CD8-positive, alpha-beta memory T cell (primary cell): ENCODE measurements at places on chromosomes 1 and 21. TPM values are rescaled to one million over a fixed set of nuclear protein-coding genes. Genes with fewer than 3 reads are reported as not detected.

GRCh38 chr1:36135796-36136195 lies 10.8 kb upstream of the COL8A2 start:
- no peak for DNase-seq

GRCh38 chr1:192913683-192914082 lies 104.8 kb downstream of the RGS2 start:
- no peak for DNase-seq

DNA sequence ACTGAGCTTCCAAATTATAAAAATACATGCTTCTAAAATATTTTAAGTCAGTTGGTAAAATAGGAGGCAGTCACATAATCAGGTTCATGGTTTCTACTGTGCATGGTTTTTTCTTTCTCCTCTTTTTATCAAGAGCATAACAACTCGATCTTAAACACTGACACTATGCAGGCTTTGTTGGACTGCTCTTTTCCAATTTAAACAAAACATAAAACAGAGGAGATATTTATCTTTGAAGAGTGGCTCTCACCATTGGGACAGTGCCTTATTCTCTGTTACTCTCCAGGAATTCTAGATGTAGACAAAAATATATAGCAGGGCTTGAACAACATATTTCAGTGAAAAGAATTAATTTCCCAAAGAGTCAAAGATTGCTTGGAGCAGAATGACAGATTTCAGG lies 883.5 kb upstream of the ADGRL2 start:
- no peak for DNase-seq

- DNase-seq: peak; percentile 72
Measured at GRCh38 chr21:41878831-41879189, 334 bp downstream of the PRDM15 start.

- DNase-seq: no peak
Measured at GRCh38 chr21:41367301-41367944, 5.6 kb downstream of the MX2 start.

DNA sequence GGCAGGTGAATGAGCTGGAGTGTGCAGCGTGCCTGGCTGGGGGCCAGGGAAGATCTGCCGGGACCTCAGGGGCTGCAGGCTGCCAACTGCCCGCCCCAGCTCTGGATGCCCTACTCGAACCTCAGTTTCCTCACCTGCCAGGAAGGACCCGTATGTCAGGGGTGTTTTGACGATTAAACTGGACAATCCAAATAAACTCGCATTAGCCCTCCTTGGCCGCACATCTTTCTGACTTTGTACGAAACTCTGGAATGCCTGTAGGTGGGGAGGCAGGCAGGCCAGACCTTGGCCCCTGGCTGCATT lies 8.3 kb upstream of the ZNF669 start:
- no peak for DNase-seq

Gene CEPT1
- 23.4 TPM for polyA plus RNA-seq

Gene INAVA
- 0.37 TPM for polyA plus RNA-seq

Gene TPTE
- polyA plus RNA-seq: not detected
